ENCODE measurements at places on chromosomes 11 and 22. TPM values are rescaled to one million over a fixed set of nuclear protein-coding genes. Genes with fewer than 3 reads are reported as not detected.

The OR10A2 gene
- total RNA-seq = not detected

The RCN1 gene
- 22.8 TPM for total RNA-seq

The LRRC74B gene
- under 0.01 TPM for total RNA-seq

The JAM3 gene
- 39.5 TPM for total RNA-seq

The CCDC157 gene
- total RNA-seq = 5.3 TPM

The CABP4 gene
- not detected for total RNA-seq

The POU2AF2 gene
- total RNA-seq = not detected

The HDAC10 gene
- 16.7 TPM for total RNA-seq

The UBASH3B gene
- 24.1 TPM for total RNA-seq

The NRXN2 gene
- total RNA-seq = 204 TPM

The CDPF1 gene
- total RNA-seq = 9.0 TPM
